Mucosa of gallbladder (tissue), 1 donor: ENCODE measurements at places on chromosomes 4 and X. TPM values are rescaled to one million over a fixed set of nuclear protein-coding genes. Genes with fewer than 3 reads are reported as not detected.

Gene SMS
- 67.0 TPM for total RNA-seq

Gene NLRP2B
- not detected for total RNA-seq

- DNase-seq = no peak
These were observed 39.5 kb downstream of the PCYT1B start for GRCh38 chrX:24607616-24608015.

DNA sequence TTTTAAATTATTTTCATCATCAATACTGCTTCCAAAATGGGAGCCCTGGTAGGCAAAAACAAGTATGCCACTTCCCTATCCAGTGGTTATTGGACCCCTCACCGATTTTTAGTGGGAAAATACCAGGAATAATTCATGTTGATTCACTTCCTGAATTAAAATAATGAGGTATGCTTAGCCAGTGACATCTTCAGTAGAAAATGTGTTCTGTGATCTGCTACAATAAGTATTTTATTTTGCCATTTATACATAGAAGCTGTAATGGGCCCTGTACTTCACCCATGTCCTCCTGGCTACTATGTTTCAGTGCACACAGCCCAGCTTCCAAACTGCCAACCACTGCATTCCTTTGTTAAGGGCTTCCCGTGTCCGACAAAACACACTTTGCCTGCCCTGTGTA is 41.0 kb upstream of the KLHL34 start:
- DNase-seq = no peak

GRCh38 chr4:38920186-38920585 is 52.6 kb downstream of the FAM114A1 start:
- DNase-seq = no peak

- no peak for DNase-seq
These were observed 24.1 kb downstream of the HPRT1 start for GRCh38 chrX:134484039-134484438.
